ENCODE measurements at places on chromosomes 7 and 10.

- DNase-seq, result no peak
Observed at GRCh38 chr10:118937226-118937625, 92.3 kb upstream of the NANOS1 start.

DNA sequence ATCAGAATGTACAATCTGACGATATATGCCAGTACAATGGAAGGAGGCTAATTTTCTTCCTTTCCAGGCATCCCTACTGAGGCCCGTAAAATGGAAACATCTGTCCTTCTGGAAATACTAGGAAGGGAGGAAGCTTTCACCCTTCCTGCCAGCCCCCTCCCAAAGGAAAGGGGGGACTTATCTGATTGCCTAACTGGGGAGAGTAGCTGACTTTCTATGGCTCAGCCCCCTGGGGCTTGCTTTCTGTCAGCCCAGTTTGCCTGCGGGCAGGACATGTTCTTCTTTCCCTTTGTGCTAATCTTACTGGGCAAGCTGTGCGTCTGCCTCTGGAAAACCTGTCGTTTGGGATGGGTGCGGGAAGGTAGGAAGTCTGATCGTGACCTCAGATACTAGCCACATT lies 508.9 kb downstream of the SUGCT start:
- DNase-seq, result no peak

- DNase-seq, result no peak
Observed at GRCh38 chr10:119518176-119518575, 24.3 kb downstream of the RGS10 start.

DNA sequence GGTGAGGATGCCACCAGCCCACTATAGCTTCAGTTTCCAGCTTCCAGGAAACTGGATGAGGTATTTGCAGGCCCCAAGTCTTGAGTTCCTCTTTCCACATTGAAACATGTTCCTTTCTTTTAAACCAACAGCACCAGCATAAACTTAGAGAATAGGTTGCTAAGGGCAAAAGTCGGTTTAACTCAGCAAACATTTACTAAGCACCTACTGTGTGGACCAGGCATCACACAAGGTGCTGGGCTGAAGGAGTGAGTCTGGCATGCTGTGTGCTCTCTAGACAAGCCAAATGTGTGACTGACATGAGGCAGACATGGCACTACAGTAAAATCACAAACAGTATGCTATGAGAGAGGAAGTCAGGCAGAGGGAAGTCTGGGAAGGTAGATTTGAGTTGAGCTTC lies 11.0 kb upstream of the RASSF4 start:
- DNase-seq, result no peak

- no peak for DNase-seq
Observed at GRCh38 chr10:114967071-114967470, 29.1 kb downstream of the TRUB1 start.

- DNase-seq, result no peak
Observed at GRCh38 chr7:26375726-26376174, 84.1 kb downstream of the SNX10 start.

DNA sequence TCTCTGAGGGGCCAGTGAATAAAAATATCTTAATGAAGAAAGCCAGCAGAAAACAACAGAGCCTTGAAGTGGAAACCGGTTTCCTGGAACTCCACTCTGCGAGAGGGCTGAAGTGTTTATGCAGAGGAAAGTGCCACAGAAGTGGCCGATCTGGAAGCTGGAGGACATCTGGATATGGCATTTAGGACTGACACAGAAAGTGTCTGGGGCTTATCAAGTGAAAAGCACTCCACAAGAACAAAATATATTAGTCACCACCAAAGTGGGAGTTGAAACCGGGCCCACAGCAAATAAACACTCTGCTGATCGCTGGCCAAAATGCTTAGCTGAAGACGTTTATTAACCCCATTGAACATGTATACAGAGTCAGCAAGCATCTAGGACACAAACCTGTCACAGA lies 7.8 kb downstream of the NOD1 start:
- no peak for DNase-seq

Measured in COR-L47 (cell line).